ENCODE measurements at places on chromosomes 4 and X.

GRCh38 chr4:24470666-24471485 lies 113.5 kb downstream of the DHX15 start:
- no peak for DNase-seq

GRCh38 chr4:123342498-123342897 lies 54.1 kb upstream of the SPRY1 start:
- no peak for DNase-seq

DNA sequence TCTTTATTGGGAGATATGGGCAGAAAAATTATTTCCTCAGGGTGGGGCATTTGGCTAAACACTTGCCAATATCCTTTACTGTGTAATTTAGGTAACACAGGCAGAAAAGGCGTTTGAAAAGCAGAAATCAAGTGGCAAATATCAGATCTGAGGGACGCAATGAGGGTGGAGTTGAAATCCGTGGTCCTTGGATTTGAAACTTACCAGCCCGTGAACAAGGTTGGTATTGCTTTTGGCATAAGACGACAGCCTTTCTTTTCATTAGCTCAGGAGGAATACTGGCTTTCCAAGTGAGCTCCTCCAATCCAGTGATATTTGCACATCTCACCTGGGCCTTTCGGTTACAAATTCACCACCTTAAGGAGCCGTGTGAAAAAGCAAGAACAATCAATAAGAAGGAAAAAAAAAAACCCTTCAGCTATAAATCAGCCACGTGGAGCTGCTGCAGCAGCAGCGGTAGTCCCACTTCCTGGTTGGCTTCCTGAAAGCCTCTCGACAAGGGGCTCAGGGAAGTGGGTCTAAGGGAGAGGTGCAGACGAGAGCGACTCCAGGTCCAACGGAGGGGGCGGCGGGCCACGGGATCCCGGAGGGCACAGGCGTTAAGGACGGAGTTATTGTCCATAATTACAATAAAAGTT lies 734 bp upstream of the GALNT7 start:
- DNase-seq, result no peak

GRCh38 chr4:183445097-183445428 lies 627 bp downstream of the CDKN2AIP start:
- no peak for DNase-seq

DNA sequence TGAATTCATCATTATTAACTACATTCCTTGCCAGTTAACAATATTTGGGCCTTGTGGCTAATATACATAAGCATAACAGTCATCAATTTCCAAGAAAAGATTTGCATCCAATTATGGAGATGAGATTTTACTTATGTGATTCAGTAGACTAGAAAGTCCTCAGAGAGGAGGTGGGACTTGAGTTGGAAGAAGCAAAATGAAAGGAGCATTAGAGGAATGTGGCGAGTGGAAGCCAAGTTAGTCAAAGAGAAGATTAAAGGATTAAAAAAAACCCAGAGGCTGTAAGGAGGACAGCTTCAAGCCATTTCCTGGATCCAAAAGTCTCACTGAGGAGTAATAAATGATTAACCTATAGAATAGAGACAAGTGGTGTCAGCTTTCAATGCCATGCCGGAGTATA lies 1099.4 kb upstream of the IGFBP7 start:
- no peak for DNase-seq

DNA sequence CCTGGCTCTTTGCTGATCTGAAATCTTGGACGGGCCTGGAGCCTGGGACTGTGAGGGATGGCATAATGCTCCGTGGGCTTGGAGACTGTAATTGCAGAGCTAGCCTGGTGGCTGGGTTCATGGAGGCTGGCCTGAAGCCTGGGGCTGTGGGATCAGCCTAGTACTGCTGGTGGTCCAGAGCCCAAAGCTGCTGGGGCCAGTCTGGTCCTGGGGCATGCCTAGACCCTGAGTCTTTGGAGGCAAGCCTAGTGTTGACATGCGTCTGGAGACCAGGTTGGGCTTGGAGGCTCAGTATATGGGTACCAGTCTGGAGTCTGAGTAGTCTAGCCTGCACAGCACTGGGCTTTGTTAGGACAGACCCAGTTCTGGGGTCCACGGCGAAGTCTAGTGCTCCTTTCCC lies 172.0 kb upstream of the ZC4H2 start:
- no peak for DNase-seq

GRCh38 chr4:55884851-55885219 lies 31.4 kb downstream of the EXOC1 start:
- no peak for DNase-seq

DNA sequence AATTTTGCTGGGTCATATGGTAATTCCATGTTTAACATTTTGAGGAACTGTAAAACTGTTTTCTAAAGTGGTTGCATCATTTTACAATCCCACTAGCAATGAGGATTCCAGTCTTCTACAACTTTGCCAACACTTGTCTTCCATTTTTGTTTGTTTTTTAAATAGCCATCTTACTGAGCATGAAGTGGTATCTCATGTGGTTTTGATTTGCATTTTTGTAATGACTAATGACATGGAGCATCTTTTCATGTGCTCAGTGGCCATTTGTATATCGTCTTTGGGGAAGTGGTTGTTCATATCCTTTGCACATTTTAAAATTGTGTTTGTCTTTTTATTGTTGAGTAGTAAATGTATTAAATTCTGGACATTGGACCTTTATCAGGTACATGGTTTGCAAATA lies 94.7 kb downstream of the TMEM131L start:
- no peak for DNase-seq

- no peak for DNase-seq
Observed at GRCh38 chr4:78618436-78618835, 66.9 kb downstream of the ANXA3 start.

DNA sequence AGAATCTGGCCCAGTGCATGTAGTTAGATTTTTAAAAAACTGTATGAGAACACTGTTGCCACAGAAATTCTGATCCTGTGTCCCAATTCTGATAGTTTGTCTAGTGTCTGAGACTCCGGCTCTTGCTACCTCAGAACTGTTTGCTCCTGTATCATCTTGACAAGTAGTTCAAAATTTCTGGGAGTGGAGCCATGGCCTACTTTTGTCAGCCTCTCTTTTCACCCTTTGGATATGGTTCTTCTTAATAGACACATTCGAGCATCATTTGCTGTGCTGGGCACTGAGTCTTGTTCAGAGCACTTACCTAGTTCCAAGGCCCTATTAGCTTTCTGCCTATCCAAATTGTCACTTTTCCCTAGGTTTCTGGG lies 46.9 kb downstream of the ATP10D start:
- DNase-seq, result no peak

DNA sequence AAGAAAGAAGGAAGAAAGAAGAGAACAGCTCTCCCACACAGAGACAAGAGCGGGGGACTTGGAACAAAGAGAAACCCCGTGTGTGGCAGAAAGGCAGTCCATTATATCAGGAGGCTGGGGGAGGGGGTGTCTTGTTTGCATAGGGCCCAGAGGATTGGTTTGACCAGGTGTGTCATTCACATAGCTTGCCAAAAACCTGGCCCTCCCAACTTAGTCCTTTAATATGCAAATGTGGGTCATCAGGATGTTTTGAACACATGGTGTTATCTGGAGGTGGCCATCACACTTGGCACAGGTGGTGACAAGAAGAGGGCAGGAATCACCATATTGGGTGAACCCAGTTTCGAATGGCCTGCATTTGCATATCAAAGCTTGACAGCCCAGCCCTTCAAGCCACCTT lies 111.7 kb downstream of the LINC00632 start:
- no peak for DNase-seq

DNA sequence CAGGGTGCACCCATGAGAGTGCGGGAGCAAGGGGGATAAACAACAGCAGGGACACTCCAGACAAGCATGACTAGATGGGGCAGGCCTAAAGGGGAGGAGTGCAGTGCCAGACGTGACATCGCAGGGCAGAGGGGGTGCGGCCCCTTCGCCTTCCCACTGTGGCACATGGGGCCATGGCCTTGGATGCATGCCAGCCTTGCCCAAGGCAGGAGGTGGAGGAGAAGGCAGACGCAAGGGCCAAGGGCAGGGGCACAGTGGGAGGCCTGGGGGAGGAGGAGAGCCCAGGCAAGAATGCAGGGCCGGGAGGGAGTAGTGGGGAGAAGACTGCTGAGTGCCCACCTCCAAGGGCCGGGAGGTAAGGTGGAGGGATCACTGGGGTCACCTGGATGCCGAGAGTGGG lies 21.6 kb downstream of the PNMA6E start:
- DNase-seq, result no peak

DNA sequence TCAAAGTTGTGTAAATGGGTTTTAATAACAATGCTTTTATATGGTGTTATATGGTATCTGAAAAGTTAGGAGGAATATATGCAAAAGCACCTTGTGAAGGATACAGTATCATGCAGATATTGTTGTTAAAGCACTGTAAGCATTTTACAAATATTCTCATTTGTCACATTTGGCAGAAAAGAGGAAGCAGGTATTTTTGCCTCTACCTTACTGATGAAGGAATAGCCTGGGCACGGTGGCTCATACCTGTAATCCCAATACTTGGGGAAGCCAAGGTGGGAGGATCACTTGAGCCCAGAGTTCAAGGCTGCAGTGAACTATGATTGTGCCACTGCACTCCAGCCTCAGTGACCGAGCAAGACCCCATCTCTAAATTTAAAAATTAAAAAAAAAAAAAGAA lies 12.2 kb upstream of the GDPD2 start:
- DNase-seq, result no peak

DNA sequence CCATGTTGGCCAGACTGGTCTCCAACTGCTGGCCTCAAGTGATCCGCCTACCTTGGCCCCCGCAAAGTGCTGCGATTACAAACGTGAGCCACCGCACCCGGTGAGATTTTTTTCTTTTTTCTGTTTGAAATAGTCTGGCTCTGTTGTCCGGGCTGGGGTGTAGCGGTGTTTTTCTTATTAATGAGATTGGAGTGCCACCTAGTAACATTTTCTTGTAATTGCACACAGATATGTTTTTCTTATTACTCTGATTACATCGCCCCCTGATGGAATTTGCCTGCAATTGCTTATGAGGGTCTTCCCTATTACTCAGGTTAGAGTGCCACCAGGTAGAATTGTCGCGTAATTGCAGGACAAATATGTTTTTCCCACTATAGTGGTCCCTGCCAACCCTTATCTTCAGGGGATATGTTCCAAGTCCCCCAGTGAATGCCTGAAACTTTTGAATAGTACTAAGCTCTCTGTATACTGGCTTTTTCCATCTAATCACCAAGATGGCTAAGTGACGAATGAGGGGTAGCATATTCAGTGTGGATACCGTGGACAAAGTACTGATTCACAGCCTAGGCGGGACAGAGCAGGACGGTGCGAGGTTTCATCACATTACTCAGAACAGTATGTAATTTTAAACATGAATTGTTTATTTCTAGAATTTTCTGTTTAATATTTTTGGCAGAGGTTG lies 8.6 kb upstream of the PDHA1 start:
- no peak for DNase-seq

- DNase-seq, result no peak
Observed at GRCh38 chr4:40699648-40700047, 50.1 kb upstream of the NSUN7 start.

DNA sequence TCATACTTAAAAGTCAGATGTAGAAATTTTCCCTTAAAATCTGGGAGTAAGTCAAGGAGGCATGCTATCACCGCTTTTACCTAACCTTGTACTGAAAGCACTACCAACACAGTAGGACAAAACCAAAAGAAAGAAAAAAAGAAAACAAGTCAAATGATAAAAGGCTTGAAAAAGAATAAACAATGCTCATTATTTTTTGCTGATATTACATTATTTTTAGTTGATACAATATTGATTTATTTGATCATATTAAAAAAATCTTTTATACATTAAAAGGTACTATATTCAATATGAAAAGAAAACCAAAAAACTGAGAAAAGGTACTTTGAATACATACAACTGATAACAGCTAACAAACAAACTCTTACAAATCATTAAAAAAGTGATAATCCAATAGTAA lies 164.3 kb downstream of the FAM13A start:
- no peak for DNase-seq

DNA sequence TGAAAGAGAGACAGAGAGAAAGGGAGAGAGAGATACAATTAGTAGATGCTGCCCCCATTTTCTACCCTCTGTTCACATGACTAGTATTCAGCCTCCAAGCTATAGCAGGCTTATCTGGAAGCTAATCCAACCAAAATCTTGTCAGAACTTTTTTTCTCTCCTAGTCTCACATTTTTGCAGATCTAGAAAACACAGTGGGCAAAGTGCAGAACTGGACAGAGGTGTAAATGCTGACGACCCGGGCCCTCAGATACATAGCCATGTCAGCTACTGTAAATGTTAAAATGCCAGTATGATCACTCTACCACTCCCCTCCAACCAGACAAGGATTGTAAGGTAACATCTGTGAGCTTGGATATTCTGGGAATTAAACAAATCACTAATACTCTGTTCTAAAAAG lies 34.3 kb downstream of the GPC3 start:
- no peak for DNase-seq

GRCh38 chrX:153317996-153318722 lies 3.4 kb downstream of the PNMA6F start:
- no peak for DNase-seq

DNA sequence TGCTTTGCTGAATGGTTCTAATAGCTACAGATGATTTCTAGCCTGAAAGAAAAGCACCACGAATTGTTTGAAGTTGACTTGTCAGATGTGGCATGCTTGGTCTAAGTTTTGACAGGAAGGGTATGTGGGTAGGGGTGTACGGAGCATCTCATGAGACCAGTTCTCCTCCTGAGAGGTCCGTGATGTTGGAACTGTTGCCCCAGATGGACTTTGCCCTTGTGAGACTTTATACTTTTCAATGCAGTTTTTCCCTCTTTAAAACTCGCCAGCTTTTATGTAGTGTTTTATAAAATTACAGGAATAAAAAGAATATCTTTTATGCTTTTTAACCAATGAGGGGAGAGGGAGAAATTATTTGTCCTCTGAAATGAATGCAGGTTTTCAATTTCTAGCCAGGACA lies 16.6 kb upstream of the XG start:
- DNase-seq, result no peak

- DNase-seq, result no peak
Observed at GRCh38 chr4:185165605-185166063, 22.6 kb downstream of the SLC25A4 start.

- DNase-seq, result no peak
Observed at GRCh38 chr4:2359591-2360395, 58.7 kb downstream of the ZFYVE28 start.

- DNase-seq, result no peak
Observed at GRCh38 chrX:8341814-8342590, 122.6 kb upstream of the VCX3B start.

- no peak for DNase-seq
Observed at GRCh38 chr4:111494471-111494870, 650.8 kb upstream of the FAM241A start.

DNA sequence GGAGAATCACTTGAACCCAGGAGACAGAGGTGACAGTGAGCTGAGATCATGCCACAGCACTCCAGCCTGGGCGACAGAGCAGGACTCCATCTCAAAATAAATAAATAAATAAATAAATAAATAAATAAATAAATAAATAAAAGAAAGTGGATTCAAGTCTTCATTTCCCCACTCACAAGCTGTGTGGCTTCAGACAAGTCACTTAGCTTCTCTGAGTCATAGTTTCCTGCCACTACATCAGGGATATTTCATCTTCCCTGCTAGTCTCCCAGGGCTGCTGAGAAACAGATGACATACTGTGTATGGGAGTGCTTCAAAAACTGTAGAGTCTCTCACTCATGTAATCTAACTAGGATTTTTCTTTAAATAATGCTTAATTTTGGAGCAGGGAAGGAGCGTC lies 37.2 kb downstream of the TBC1D9 start:
- no peak for DNase-seq

Data from activated CD8-positive, alpha-beta memory T cell treated with anti-CD3 and anti-CD28 coated beads for 1 hour (primary cell).